SJCRH30 (cell line): ENCODE measurements at places on chromosomes 11 and 22. TPM values are rescaled to one million over a fixed set of nuclear protein-coding genes. Genes with fewer than 3 reads are reported as not detected.

DNA sequence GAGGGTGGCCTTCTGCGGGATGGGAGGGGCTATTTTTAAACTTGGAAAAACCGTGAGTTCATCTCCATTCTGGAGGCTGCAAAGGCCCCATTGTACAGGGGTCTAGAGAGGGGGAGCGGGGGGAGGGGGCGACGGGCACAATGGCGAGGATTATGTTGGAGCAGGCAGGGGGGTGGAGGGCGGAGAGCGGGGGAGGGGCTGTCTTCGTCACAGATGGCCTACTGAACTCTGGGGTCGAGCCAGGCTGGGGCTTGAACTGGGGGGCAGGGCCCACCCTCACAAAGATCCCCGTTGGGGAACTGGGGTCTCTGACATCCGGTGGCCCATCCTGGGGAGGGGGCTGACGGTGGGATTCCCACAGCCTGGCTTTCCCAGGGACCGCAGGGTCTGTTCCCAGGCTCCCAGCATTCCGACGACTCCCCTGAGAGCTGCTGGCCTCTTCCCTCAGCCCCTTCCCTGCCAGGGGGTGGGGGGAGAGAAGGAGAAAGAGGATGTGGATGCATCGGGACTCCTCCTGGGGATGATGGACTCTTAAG, 3.4 kb upstream of the MCAM start:
- peak overlapping the region; percentile 51 for H3K4me3 ChIP-seq
- peak; percentile 52 for DNase-seq
- peak overlapping the region; percentile 79 for H3K27ac ChIP-seq
- no peaks in the 10 kb centered on the region for H3K36me3 ChIP-seq
- H3K27me3 ChIP-seq, result no peaks in the 10 kb centered on the region
- H3K4me1 ChIP-seq, result peaks cover 15% of the 10 kb centered on the region

Gene MRGPRX3
- not detected in 2 replicates for total RNA-seq

Gene FGF19
- not detected in 2 replicates for total RNA-seq

Gene PKNOX2
- 13.1 and 15.1 TPM in 2 replicates for total RNA-seq

DNA sequence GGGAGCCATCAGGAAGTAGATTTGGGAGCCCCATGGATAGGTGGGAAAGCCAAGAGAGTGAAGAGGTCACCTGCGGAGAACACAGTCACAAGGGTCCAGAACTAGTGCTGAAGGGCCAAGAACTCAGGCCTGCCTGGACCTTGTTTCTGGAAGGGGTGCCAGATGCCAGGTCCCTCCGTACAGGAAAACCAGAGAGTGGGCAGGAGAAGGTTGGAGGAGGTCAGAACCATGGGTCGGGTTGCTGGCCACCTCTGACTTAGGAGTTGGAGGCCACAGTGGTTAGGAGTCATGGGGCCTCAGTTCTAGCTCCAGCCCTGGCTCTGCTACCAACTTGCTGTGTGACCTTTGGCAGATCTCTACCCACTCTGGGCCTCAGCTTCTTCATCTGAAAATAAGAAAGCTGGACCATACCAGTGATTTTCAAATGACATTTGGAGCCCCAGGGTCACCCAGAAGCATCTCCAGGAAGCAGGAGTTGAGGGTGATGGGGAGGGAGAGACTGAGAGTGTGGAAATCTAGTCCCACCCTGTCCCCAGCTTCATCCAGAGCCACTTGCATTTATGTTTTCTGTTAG, 20.8 kb upstream of the TUB start:
- H3K27me3 ChIP-seq, result no peaks in the 10 kb centered on the region; the same call in 1 of the 2 replicates
- no peaks in the 10 kb centered on the region for H3K36me3 ChIP-seq
- no peaks in the 10 kb centered on the region for H3K4me1 ChIP-seq
- H3K27ac ChIP-seq, result no peak overlapping the region
- H3K4me3 ChIP-seq, result no peak overlapping the region
- no peak for DNase-seq

Gene SLC35C1
- 2.5 and 3.3 TPM in 2 replicates for total RNA-seq

Gene TMEM191B
- total RNA-seq, result 0.79 TPM in 1 of 2 replicates, not detected in the other

GRCh38 chr11:1656061-1656441, 26.5 kb downstream of the KRTAP5-5 start:
- H3K36me3 ChIP-seq, result no peaks in the 10 kb centered on the region
- peak overlapping the region; percentile 85 for H3K27ac ChIP-seq
- no peaks in the 10 kb centered on the region for H3K27me3 ChIP-seq
- DNase-seq, result peak; percentile 74

Gene SMTNL1
- 4.5 and 5.6 TPM in 2 replicates for total RNA-seq

Gene SPTBN2
- 4.8 and 8.5 TPM in 2 replicates for total RNA-seq

Gene B4GALNT4
- total RNA-seq, result 0.08 TPM in 1 of 2 replicates, not detected in the other

Gene SNX32
- 0.04 TPM in 1 of 2 replicates, not detected in the other for total RNA-seq

DNA sequence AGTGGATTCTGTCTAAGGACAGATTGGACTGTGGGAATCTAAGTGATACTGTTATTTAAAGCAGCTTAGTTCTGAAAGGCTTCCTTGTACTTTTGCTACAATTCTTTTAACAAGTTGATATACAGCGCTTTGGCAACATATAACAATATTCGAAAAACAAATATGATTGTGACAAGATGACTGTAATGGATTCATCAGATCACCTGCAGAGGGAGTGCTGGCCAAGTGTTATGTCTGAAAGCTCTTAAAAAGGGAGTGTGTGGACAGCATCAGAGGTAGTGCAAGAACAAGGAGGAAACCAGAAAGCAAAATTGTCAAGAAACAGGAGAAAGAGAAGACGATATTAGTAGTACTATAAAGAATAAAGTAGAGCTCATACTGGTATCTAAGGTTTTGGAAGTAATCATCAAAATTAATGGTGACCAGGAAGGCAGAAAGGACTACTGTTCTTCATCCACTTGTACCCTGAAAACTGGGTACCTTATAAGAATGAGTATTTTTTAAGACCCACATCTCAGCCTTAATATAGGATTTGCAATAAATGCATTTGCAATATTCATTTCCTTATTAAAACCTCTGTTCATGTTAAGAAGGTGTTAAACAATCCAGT, 1112.0 kb upstream of the CCDC90B start:
- no peaks in the 10 kb centered on the region for H3K27me3 ChIP-seq
- H3K4me1 ChIP-seq, result no peaks in the 10 kb centered on the region
- no peak for DNase-seq
- H3K4me3 ChIP-seq, result no peak overlapping the region

Gene PMM1
- 9.9 and 10.3 TPM in 2 replicates for total RNA-seq

Gene TIGD3
- 0.53 and 0.71 TPM in 2 replicates for total RNA-seq

Gene NPTXR
- 0.08 and 0.10 TPM in 2 replicates for total RNA-seq

DNA sequence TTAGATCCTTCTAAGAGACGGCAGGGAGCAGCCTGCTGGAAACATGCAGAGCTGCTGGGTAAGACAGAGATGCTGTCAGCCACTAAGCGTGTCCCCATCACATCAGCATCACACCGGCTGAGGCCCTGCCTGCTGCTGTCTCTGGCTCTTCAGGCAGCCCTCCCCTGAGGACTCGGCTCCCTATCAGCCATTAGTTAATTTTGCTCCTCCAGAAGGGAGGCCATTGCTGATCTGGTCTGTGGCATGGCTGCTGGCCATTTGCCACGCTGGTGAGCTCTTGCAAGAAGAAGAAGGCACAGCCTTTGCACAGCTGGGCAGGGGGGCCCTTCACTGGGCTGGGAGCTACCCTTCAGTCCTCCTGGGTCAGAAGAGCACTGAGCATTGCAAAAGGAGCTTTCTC, 131.2 kb upstream of the PARVA start:
- no peak overlapping the region for H3K4me3 ChIP-seq
- peaks cover 69% of the 10 kb centered on the region for H3K4me1 ChIP-seq
- no peak for DNase-seq

DNA sequence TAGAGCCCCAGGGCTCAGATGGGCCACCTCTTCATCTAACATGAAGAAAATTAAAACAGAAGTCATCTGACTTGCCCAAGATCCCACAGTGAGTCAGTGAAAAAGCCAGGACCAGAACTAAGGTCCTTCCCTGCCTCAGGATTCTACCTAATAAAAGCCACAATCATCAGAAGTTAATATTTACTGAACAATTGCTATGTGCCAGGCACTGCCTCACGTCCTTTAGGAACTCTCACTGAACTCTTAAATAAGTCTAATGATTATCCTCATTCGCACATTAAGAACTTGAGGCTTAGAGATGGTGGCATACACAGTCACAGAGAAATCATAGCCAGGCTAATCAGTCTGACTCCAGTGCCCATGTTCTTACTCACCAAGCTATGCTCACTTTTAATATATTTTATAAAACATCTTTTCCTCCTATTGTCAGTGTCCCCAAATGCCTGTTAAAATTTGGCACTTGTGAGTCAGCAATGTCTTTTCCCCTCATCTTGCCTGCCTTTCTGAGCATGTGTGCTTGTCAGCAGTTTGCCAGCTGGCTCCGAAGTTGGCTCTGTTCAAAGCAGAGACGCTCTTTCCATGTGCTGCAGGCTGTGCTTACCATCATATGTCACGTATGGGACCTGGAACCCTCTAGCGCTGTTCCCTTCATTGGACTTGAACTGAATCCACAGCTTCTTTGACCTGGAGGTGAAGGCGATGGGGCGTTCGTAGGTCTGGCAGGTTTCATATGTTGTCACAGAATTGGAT, 21.5 kb upstream of the NRIP3 start:
- no peaks in the 10 kb centered on the region for H3K27me3 ChIP-seq
- H3K27ac ChIP-seq, result no peak overlapping the region
- no peak overlapping the region for H3K4me3 ChIP-seq
- no peaks in the 10 kb centered on the region for H3K36me3 ChIP-seq
- peaks cover 6% of the 10 kb centered on the region; the same call in 1 of the 2 replicates for H3K4me1 ChIP-seq

Gene SCGB1D2
- not detected in 2 replicates for total RNA-seq

DNA sequence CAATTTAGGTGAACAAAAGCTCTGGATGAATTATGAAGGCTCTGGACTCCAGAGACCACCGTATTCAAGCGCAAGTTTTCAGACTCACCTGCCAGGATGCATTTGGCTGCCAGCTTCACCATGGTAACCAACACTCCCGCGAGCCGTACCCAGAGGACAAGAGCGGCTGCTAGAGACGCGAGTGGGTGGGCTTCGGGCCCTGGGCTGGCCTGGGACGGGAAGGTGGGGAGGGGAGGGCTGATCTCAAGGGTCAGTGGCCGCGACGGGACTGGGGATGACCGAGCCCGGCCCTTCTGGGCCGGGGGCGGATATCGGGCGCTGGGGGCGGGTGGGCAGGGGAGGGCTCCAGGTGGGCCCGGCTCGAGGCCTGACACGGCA, 344 bp downstream of the IFT27 start:
- peak overlapping the region; percentile 47 for H3K4me3 ChIP-seq
- H3K4me1 ChIP-seq, result no peaks in the 10 kb centered on the region
- DNase-seq, result no peak
- H3K36me3 ChIP-seq, result no peaks in the 10 kb centered on the region

DNA sequence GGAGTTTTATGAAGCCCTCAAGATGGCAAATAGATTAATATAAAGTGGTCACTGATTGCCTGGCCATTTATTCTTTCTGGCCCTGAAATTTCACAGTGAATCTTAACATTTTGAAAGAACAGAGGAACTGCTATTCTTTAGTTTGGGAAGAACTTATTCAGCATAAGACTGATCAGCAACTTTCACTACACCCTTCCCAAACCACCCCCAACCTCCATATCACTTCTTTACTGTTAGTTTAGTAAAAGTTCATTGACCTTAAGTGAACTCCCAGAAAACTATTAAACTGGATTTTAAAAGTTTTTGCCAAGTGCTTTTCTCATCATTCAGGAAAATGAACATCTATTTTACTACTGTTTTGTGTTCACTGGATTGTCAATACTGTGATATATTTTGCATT, 77.4 kb downstream of the NARS2 start:
- H3K36me3 ChIP-seq, result peaks cover 5% of the 10 kb centered on the region; the same call in 1 of the 2 replicates
- no peak for DNase-seq
- H3K27ac ChIP-seq, result no peak overlapping the region
- no peak overlapping the region for H3K4me3 ChIP-seq
- peaks cover 9% of the 10 kb centered on the region for H3K4me1 ChIP-seq

- H3K4me1 ChIP-seq, result peaks cover 20% of the 10 kb centered on the region
- no peak for DNase-seq
- H3K4me3 ChIP-seq, result no peak overlapping the region
- H3K27me3 ChIP-seq, result no peaks in the 10 kb centered on the region
- no peaks in the 10 kb centered on the region for H3K36me3 ChIP-seq
Measured at GRCh38 chr11:43832536-43832935, 48.1 kb upstream of the ALKBH3 start.

- no peak overlapping the region for H3K27ac ChIP-seq
- H3K4me3 ChIP-seq, result no peak overlapping the region
- no peaks in the 10 kb centered on the region for H3K36me3 ChIP-seq
- peak; percentile 24 for DNase-seq
- peaks cover 3% of the 10 kb centered on the region; the same call in 1 of the 2 replicates for H3K4me1 ChIP-seq
Measured at GRCh38 chr11:15969281-15969680, 387.1 kb downstream of the SOX6 start.

- H3K27ac ChIP-seq, result no peak overlapping the region
- peaks cover 19% of the 10 kb centered on the region for H3K36me3 ChIP-seq
- no peaks in the 10 kb centered on the region for H3K27me3 ChIP-seq
- H3K4me3 ChIP-seq, result no peak overlapping the region
- no peak for DNase-seq
Measured at GRCh38 chr22:50204571-50204970, 3.8 kb downstream of the SELENOO start.
